ENCODE measurements at places on chromosomes 2 and 18.

GRCh38 chr18:79741362-79741700 is 56.4 kb upstream of the KCNG2 start:
- DNase-seq: no peak

DNA sequence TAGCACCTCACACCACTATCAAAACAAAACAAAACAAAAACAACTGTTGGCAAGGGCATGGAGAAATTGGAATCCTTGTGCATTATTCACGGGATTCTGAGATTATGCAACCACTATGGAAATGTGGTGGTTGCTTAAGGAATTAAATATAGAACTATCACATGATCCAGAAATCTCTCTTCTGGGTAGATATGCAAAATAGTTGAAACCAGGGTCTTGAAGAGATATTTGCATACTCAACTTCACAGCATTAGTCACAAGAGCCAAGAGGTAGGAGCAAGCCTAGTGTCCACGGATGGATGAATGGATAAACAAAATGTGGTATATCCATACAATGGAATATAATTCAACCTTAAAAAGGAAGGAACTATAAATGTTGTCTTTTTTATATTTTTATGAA is 7.0 kb downstream of the TMEM131 start:
- DNase-seq: no peak

DNA sequence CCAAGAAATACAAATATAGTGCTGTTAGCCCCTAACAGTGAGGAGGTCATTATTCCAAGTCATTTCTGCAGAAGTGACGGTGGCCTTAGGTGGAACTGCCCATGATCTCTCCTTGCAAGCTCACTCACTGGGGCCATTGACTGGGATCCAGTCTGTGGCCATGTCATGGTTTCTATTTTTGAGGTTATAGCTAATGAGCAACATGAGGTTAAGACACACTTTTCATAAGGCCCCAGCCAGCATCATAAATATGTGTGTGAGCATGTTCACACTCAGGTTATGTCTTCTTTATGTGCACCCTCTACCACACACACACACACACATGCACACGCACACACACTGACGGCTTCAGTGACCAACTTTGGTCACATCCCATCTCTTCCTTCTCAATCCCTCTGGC is 484 bp downstream of the AFF3 start:
- no peak for DNase-seq

GRCh38 chr2:219331560-219332213 is 857 bp downstream of the RESP18 start:
- DNase-seq: no peak

- DNase-seq: no peak
Observed at GRCh38 chr18:25365242-25365641, 13.3 kb upstream of the ZNF521 start.

- DNase-seq: no peak
Observed at GRCh38 chr2:241509155-241509784, 886 bp upstream of the STK25 start.

DNA sequence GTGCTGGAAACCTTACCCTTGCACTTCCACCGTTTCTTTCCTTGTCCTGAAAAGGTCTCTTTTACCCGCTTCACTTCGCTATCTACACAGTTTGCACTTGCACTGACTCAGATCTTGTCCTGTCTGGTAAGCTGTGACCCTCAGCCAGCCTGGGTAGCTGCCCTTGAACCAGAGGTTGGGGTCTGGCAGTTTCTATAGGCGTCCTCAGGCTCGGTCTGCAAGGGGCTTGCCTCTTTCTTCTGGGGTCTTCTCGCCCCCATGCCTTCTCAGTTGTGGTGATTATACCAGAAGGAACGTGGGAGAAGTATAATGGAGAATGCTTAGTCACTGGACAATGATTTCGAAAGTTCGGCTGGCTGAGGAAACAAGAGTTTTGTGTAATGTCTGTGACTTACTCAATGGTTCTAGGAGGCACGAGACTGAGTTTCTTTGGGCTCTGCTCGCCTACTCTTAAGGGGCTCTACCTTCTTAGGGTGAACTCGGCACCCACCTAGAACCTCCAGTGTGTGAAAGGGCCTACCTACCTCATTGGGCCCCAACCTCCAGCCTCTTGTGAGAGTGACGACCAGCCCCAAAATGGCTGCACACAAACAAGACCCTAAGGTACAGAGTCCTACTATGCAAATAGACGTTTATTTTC is 6.9 kb upstream of the STAT1 start:
- no peak for DNase-seq

DNA sequence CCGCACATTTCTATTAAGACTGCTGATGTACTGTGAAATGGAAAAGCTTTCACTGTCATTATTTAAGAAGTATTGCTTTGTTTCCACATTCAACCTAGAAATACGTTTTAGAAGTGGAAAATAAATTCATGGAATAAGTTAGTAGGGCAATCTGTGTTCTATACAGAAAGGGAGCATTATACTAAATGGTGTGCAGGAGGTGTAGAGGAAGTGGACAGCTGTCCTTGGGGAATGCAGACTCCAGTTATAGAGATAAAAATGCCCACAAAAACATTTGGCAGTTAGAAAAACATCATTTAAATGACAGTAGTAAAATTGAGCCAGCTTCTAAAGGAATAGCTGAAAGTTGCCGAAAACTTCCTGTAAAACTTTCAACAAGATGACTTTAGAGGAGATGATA is 46.8 kb downstream of the PIK3C3 start:
- no peak for DNase-seq

- peak; percentile 2 for DNase-seq
Observed at GRCh38 chr2:71604726-71605120, 151.4 kb downstream of the DYSF start.

GRCh38 chr2:150690870-150691269 is 203.4 kb upstream of the RND3 start:
- DNase-seq: no peak

DNA sequence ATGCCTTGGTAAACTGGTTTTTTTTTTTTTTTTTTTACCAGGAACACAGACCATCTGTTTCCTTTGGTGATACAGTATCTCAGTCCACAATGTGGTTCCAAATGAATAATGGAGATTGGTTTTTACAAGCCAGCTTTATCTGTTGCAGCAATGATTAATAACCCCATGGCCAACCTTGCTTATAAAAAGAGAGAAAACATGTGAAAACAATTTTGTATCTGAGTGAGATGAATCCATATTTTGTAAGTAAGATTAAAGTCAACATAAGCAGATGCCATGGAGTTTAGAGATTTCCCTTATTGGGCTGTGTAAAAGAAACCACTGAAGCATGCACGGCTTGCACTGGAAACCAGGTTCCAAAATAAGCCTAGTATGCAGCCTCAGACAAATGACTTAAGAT is 108.6 kb upstream of the CNTNAP5 start:
- peak; percentile 17 for DNase-seq

GRCh38 chr18:53909668-53910067 is 314.8 kb downstream of the MBD2 start:
- DNase-seq: peak; percentile 44

- no peak for DNase-seq
Observed at GRCh38 chr18:492451-492850, 8.1 kb downstream of the COLEC12 start.

DNA sequence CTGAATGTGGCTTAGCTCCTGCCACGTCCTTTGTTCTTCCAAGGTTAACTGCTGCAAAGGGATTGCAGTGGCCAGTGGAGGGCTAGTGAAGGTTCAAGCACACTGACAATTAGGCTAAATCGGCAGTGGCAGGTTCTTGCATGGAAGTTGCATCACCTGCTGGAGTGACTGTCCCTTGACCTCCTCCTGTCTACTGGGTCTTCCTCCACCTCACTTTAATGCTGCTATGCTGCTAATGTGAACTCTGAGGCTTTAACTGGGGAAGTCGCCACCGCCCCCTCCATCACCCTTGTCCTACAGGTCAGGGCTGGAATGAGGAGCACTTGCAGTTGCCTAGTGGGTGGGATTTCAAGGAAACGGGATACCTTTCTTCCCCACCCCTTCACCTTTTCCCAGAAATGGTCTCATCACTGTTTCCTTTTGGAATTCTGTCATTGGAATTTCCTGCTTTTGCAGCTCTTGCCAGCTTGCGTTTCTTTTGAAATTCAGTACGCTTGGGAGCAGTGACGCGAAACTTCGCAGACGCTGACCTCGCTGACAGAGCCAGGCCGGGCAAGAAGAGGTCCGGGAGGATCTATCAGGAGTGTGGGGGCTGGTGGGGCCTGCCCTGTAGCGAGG is 150.3 kb downstream of the SH3RF3 start:
- no peak for DNase-seq

- no peak for DNase-seq
Observed at GRCh38 chr2:38898256-38898655, 8.6 kb downstream of the ARHGEF33 start.

DNA sequence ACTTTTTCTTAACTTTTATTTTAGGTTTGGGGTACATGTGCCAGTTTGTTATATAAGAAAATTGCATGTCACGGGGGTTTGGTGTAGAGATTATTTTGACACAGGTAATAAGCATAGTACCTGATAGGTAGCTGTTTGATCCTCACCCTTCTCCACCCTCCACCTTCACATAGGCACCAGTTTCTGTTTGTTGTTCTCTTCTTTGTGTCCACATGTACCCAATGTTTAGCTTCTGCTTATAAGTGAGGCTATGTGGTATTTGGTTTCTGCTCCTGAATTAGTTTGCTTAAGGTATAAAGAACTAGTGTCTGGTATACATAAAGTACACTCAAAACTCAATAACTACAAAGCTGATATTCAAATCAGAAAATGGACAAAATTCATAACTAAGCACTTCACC is 654.6 kb upstream of the LINC00305 start:
- DNase-seq: no peak

DNA sequence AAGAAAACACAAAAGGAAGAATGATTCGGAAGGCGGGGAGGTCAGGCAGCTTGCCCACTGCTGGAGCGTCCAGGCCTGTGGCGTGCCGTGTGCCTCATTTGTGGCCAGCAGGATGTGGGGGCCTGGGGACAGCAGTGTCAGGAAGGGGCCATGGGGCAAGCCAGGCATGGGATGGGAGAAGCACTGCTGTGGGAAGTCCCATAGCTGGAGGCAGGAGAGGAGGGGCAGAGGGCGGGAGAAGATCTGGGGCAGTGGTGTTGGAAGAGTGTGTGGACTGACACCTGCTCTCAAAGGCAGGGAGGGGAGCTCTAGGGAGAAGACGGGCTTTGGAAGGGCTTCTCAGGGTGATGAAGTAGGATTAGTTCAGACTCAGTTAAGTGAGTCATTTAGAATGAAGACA is 133.7 kb downstream of the ACOXL start:
- DNase-seq: no peak

DNA sequence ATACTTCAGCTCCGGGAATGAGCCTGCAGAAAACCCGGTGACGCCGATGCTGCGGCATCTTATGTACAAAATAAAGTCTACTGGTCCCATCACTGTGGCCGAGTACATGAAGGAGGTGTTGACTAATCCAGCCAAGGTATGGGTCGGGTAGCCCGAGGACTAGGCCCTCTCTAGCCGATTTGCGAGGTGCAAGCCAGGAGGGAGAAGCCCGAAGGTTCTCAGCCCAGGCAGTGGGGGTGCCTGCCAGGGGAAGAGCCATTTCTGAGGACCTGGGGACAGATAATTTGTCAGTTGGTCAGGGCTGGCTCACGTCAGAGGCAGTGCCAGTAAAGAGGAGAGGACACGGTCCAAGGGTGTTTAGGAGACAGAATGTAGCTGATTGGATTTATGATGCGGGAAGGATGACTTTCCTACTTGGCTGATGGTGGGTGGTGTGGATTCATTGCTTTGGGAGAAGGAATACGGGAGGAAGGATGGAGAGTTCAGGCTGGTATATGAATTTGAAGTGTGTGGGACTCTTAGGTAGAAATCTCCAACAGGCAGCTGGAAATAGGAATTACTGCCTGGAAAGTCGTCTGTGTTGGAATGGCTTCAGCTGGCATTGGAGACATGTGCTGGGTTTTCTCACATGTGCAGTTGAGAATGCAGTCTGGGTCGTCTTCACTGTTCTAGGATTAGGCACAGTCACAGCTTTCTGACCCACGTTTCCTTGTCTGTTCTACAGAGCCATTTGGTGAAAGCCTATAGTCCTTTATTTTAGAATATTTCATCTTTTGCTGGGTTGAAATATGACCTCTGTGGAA is 874 bp downstream of the NDUFAF7 start:
- peak; percentile 29 for DNase-seq

GRCh38 chr18:46152808-46153617 is 48.8 kb downstream of the HAUS1 start:
- DNase-seq: peak; percentile 70

GRCh38 chr2:23078784-23079434 is 306.1 kb upstream of the KLHL29 start:
- no peak for DNase-seq

DNA sequence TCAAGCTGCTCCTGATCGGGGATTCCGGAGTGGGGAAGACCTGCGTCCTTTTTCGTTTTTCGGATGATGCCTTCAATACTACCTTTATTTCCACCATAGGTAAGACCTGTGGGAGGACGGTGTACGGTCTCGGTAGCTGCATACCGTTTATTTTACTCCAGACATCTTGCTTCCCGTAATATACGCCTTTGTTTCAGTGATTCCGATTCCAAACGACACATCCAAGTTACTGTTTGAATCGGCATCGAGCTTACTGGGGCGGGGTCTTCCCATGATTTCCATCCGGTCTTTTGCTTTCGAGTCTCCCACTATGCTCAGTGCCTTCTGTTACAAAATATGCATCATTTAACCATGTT is 731 bp downstream of the RAB10 start:
- DNase-seq: no peak

- DNase-seq: no peak
Observed at GRCh38 chr2:77169426-77169825, 352.8 kb downstream of the LRRTM4 start.

DNA sequence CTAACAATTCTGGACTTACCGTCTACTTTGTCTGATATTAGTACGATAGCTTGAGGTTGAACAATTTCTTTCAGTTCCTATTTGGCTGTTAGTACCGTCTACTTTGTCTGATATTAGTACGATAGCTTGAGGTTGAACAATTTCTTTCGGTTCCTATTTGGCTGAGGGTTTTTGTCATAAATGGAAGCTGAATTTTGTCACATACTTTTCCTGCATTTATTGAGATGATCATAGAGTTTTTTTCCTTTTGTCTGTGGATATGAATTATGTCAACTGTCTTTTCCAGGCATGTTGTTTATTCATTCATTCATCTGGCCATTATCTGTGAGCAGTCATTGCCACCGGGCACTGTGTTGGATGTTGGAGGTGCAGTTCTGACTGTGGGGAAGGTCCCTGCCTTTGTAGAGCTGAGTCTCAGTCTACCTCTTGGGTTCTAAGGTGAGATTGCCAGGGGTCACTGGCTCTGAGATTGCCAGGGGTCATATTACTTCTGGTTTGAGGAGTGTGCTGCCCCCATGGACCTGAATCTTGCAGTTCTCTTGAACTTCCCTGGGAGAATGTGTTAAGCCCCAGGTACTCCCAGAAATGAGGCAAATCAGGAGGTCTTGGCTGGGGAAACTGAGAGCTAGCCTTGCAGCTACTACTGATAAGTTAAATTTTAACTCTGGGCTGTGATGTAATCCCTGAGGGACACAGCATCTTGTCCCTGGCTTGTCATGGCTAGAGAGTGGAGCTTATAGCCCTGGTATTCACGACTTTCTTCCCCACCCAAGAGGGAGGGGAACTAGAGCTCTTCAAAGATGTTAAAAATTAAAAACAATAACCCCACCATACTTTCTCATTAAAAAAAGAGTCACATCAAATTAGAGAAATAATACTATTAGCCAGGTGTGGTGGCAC is 89.1 kb upstream of the MBOAT2 start:
- DNase-seq: no peak

Measured in WERI-Rb-1 (cell line).